ENCODE measurements at places on chromosomes 12 and 14.

DNA sequence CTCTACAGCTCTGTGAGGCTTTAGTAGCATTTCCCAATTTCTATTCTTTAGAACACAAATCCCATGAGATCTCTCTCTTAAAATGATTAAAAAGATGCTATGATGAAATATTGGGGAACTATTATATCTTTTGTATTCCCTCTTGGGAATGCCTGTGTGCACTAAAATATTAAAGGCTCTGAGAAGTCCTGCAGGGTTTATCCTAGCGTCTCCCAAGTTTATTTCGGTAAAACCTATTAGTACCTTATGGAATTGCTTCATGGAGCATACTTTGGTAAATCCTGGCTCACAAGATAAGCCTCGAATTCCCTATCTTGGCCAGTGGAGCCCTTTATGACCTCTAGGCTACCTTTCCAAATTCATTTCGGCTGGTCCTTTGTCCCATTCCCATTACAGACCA is 306.8 kb downstream of the VRK1 start:
- DNase-seq: no peak

DNA sequence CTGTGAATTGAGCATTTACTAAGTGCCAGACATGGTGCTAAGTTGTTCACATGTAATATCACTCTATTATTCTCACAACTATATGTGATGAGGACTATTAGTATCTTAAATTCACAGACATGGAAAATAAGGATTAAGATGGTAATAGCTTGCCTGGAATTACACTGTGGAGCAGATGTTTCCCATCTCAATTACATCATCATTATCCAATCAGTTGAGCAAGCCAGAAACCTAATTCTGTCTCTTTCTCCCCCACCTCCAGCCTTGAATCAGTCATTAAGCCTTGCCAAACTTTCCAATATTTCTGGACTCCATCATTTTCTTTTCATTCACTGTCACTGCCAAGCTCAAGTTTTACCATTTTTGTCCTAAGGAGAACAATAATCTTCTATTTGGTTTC is 287.8 kb upstream of the KITLG start:
- no peak for DNase-seq

DNA sequence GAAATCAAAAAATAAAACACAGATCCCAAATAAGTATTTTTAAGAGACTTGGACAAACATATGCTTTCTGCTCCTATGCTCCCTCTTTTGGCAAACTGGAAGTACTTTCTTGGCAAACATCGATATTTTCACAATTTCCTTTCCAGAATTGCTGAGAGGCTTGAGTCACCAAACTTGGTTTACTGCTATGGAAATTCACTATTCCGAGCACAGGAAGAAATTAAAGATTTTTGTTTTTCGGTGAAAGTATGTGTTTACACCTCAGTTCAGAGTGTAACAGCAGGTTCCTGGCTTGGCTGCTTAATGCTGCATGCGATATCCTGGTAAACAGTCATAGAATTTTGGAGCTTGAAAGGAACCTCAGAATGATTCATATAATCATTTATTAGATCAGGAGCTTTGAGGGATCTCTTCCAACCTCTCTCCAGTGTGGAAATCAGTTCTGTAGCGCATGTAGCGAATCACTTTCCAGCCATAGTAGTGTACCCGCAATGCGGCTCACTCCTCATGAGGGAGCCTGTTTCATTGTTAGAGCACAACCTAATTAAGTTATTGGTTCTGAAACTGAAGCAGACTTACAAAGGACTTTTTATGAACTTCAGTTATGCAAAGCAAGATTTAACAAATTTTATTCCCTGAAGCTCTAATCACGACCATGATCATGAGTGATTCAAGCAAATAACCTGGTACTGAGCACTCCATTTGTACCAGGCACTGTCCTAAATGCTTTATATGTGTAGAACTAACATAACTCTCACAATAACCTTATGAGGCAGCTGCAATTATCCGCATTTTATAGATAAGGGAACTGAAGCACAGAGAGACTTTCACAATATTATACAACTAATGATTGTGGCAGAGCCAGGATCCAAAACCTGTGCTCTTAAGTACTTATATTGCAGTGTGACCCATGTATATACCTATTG is 56.4 kb upstream of the ATP2A2 start:
- no peak for DNase-seq

DNA sequence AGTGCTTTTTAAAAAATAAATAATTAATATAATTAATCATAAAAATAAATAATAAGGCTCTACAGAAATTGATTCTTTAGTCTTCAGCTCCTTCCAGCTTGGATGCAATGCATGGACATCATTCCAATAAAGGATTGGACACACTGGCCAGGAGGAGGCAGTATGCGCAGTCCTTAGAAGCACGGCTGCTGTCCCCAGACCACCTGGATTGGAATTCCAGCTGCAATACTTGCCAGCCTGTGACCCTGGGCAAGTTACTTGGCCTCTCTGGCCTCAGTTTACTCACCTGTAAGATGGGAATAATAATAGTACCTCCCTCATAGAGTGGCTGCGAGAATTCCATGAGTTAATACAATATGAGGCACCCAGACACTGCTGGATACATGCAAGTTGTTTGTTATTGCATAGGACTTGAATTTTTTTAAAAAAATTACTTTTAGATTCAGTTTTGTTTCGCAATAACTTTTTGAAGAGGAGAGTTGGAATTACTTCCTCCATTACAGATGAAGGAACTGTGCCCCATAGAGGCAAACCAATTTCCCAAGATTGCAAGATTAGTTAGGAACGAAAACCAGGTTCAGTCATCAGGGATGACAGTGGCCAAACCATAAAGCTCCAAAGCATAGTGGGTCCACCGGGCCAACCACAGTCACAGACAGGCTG is 12.2 kb downstream of the RPH3A start:
- no peak for DNase-seq

- no peak for DNase-seq
These were observed 109.1 kb upstream of the MAX start for GRCh38 chr14:65211341-65211987.

- DNase-seq: no peak
These were observed 7.5 kb downstream of the MAP3K9 start for GRCh38 chr14:70801836-70802235.

DNA sequence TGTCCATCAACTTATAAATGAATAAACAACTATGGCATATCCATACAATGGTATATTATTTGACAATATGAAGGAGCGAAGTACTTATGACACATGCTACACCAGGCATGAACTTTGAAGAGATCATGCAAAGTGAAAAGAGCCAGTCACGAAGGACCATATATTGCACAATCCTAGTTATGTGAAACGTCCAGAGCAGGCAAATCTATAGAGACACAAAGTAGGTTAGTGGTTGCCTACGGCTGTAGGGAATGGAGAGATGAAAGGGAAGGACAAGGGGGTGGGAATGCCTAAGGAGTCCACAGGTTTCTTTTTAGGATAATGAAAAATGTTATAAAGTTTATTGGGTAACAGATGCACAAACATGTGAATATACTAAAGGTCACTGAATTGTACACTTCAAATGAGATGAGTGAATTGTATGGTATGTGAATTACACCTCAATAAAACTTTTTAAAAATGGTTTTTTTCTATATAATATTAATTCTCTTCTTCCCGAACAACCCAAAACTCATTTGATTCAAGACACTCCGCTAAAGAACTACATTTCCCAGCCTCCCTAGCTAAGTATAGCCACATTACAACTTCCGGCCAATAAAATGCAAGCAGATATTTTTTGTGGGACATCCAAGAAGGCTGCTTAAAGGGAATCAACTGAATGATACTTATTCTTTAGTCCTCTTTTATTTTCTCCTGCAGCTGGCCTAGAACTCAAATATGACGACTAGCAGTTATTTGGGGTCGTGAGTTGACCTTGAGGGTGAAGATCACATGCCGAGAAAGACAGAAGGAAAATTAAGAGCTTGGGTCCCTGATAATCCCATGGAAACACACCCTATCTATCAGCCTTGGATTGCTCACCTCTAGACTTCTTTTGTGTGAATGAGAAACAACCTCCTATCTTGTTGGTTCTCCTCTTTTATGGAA is 187.2 kb downstream of the TTC8 start:
- DNase-seq: no peak

DNA sequence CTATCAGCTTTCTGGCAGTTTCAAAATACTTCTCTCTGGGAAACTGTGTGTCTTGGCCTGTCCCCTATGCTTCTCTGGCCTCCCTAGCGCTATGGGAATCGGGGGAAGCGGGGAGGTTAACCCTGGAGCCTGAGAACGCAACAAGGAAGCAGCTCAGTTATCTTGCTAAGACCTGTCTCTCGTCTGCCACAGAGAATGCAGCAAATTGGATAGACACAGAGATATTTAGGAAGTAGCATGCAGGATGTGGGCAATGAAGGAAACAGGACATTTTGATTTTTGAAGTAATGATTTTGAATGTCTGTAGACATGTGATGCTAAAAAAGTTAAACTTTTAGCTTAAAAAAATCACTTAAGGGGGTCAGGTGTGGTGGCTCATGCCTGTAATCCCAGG is 6.6 kb upstream of the CALCOCO1 start:
- DNase-seq: no peak

GRCh38 chr14:21987937-21988336 is 314.3 kb upstream of the OR4E1 start:
- no peak for DNase-seq

GRCh38 chr14:106691601-106692291 is 1165.4 kb downstream of the TMEM121 start:
- peak; percentile 64 for DNase-seq

DNA sequence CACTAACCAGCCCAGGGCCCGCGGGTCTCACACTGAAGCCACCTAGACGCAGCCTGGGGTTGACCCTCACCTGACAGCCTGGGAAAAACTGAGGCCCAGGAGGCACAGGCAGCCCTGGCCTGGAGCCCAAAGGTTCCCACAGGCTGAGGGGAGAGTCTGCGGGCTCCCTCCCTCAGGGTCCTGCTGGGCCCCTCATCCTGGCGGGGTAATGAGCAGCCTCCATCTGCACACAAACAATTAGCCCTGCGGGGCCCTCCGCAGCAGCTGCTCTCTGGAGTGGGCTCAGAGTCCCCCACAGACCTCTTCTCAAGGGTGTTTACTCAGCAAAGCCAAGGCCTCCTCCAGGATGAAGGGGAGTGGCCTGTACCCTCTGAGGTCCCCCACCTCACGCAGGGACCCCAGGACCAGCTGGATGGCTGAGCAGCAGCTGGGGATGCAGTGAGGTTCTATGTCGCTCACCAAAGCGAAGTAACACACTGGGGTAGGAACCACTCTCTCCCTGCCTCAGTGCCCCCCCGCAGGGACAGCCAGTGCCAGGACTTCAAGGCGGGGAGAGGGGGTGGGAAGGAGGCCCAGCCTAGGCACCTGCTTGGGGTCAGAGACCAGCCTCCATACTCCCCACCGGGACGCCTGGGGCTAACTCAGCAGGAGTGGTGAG is 7.3 kb downstream of the AKT1 start:
- DNase-seq: no peak

DNA sequence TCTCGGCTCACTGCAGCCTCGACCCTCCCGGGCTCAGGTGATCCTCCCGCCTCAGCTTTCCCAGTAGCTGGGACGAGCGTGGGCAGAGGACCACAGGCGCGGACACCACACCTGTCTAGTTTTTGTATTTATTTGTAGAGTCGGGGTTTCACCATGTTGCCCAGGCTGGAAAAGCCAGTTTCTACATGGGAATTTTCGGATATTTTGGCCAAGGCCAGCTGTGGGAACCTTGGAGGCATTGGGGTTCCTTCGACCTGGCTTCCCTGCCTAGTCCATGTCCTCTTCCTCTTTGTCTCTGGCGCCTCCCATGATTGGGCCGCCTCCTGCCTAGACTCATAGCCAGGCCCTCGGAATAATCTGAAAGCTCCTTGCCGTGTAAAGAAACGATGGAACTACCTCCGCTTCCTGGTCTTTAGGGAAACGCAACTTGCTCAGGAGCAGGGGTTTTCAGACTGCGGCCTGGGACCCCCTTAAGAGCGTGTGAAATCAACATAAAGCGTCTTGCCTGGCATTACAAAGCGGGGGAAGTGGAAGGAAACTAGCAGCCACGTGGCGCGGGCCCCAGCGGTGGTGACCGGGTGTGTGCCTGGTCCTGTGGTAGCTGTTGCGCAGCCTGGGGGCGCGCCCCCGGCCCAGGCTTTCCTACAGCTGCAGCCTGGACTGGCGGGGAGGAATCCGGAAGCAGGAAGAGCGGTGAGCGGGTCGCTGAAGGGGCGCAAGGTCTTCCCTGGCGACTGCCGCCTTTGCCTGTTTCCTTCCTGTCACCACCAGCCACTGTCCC is 1.4 kb upstream of the HSP90AA1 start:
- DNase-seq: peak; percentile 54

DNA sequence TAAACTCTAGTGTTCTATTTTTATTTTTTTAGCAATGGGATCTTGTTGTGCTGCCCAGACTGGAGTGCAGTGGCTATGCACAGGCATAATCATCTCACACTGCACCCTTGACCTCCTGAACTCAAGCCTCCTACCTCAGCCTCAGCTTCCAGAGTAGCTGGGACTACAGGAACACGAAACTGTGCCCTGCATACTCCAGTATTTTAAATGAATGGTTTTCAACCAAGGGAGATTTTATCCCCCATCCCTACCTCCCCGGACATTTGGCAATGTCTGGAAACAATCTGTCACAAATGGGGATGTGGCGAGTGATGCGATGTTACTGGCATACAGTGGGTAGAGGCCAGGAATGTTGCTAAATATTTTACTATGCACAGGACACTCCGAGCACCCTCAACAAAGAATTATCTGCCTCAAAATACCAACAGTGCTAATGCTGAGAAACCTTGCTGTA is 2.1 kb downstream of the CBX5 start:
- DNase-seq: no peak

DNA sequence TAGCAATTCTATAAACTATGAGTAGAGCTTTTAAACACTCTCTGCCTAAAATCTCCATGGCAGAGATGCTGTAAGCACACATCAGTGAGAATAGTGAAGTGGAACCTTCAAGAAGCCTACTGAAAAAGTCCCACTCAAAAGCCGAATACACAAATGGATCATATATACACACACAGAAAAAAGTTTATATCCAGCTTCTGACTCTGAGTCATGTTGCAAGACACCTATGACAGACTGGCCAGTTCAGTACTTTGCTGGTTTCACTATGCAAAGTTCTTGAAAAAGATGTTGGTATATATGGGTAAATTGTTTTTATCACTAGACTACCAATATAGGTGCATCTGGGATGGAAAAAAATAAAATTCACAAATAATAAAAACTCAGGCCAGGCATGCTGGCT is 126.1 kb downstream of the KCNK10 start:
- DNase-seq: no peak

DNA sequence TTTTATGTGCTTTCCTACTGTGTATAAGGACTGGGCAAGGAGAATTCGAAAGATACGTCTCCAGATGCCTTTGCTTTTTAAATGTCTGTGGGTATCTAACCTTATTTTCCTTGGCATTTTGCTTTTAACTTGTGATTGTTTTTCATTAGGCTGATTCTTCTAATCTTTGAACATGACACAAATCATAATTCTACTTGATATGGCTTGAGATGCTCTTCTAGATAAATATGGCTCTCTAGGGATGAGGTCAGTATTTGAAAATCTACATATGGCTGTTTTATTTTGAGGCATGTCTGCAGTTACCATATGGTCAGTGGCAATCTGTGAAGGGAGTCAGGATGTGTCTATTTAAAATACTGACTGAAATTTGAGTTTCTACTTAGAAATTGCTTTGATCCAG is 139.2 kb downstream of the SLC2A13 start:
- no peak for DNase-seq
